Upper lobe of right lung (tissue), 1 donor: ENCODE measurements at places on chromosomes 3 and 15.

DNA sequence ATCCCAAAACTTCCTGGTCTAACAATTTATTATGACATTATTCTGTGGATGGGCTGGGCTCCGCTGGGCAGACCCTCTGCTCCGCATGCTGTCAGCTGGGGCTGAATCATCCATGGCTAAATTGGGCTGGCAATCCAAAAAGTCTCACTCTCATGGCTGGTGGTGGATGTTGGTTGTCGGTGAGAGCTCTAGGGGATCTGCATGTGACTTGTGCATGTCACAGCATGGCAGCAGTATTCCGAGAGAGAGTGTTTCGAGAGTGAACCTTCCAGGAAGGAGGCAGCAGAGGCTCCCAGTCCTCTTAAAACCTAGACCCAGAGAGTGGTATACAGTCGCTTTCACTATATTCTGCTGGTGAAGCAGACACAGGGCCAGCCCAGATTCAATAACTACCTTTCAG is 9.9 kb downstream of the RARB start:
- DNase-seq, result no peak

GRCh38 chr3:48425281-48425812 is 4.5 kb downstream of the PLXNB1 start:
- no peak for DNase-seq

GRCh38 chr3:67094774-67095173 is 96.7 kb downstream of the KBTBD8 start:
- no peak for DNase-seq

- DNase-seq, result no peak
Observed at GRCh38 chr15:59349680-59350420, 22.8 kb downstream of the MYO1E start.

GRCh38 chr3:109269577-109270275 is 46.6 kb downstream of the DPPA2 start:
- DNase-seq, result no peak

- no peak for DNase-seq
Observed at GRCh38 chr15:61479613-61480012, 250.5 kb upstream of the RORA start.
